ENCODE measurements at places on chromosomes 5 and 9.

DNA sequence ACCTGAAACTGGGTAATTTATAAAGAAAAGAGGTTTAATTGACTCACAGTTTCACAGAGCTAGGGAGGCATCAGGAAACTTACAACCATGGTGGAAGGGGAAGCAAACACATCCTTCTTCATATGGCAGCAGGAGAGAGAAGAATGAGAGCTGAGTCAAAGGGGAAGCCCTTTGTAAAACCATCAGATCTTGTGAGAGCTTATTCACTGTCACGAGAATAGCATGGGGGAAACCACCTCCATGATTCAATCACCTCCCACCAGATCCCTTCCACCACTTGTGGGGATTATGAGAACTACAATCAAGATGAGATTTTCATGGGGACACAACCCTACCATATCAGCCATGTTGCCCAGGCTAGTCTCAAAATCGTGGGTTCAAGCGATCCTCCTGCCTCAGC is 143.4 kb downstream of the FGF18 start:
- DNase-seq: no peak

DNA sequence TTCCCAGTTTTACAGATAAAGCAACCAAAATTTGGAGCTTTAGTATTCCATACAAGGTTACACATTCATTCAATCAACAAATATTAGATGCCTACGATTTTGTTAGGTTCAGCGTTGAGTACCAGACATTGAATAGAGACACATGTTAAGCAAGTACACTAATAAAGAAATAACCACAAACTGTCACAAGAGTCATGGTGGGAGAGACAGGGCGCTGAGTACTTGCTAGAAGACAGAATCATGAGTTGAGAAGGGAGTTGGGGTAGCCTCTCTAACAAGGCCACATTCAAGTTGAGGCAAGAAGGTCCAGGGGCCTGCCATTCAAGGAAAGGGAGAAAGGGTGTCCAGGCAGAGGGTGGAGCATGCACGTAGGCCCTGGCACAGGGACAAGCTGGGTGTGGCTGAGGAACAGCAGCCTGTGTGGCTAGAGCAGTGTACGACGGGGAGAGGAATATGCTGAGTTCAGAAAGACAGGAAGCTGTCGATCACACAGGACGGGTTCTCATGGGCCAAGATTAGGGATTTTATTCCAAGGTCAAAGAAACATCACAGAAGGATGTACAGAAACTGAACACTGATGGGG is 17.0 kb downstream of the CDK5RAP2 start:
- DNase-seq: no peak

DNA sequence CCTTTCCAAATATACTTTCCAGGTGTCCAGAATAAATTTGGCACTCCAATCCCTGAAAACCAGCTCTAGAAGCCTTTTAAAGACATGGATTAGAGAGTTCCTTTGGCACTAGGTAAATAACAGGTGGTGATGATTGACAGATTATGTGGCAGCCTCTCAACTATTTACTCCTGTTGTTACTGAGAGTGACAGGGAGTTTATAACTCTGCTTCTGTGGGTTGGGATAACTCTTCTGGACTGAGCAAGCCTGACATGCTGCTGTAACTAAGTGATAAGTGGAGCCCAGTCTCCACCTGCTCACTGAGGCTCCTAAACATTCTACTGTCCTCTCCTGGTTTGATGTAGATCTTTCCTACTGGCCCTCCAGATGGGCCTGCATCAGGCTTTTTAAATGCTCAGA is 693.2 kb upstream of the FTMT start:
- no peak for DNase-seq

- DNase-seq: no peak
Observed at GRCh38 chr5:133328800-133329199, 277.0 kb downstream of the HSPA4 start.

DNA sequence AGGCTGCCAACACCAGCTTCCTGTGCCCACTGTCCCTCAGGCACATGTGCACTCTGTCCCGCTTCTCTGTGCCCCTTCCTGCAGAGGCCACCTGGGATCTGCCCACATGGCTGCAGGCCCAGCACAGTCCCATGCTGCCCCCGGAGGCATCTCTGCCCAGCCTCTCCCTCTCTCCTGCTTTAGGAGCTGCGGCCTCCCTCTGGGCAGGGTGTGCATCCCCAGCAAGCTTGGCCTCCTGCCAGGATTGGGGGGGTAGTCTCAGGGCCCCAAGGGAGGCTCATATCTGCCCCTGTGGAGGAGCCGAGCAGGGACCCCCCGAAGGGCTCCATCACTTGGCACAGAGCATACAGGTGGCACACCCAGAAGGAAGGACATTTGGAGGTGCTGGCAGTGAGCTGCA is 24.8 kb downstream of the FLT4 start:
- DNase-seq: no peak

- no peak for DNase-seq
Observed at GRCh38 chr5:6261256-6261655, 117.1 kb downstream of the MED10 start.

DNA sequence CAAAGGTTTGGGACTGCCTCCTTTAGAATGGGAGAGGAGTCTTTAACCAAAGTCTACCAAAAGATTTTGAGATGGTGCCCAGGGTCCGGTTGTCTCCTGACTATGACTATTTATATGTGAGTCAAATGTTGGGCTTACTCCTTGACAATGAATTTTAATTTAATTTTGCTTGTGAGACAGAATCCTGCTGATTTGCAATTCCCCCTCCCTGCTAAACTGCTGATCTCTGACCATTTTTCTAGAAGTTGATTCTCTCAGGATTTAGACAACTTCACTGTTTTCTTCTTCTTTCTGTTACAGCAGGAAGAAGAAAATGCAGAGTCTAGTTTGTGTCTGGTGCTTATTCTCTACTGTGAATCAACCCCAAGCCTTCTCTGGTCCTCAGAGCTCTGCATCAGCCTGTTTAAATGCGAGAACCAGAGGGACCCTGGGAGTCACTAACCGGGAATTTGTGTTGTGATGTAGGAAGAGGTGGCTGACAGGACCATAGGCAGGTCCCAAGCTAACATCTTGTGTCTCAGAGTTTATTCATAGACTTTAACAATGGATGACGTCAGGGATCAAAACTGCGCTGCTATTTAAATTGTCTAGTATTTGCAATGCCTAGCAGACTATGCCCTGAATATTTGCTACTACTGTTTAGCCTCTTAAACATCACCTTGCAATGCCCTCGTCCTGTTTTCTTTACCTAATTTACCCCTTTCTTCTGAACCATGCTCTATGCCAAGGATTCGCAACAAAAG is 124.0 kb upstream of the TAF11L2 start:
- DNase-seq: no peak

DNA sequence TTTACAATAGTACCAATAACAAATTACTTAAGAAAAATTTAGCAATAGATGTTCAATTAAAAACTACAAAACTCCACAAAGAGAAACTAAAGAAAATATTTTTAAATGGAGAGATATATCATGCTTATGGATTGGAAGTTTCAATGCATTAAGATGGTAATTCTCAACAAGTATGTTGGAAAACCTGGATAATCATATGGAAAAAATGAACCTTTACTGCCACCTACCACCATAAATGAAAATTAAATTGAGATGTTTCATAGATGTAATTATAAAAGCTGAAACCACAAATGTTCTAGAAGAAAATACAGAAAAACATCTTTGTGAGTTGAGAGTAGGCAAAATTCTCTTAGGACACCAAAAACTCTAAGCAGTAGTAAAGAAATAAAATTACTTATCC is 121.7 kb downstream of the ANKRD18B start:
- no peak for DNase-seq

DNA sequence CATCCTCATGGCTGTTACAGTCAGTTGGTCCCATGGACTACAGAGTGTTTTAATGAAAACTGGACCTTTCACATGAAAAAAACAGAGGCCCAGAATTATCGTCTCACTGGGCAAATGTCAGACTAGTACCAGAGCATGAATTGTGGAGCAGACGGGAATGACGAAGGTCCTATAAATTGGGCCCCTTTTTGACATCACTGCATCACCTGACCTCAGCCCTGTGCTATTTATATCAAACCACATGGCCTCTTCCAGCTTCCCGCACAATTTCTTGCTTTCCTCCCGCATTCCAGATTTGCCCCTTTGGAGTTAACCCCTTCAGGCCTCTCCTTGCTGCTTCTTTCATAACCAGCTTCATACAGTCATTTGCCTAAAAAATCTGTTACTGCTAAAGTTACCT is 301.7 kb downstream of the ATPSCKMT start:
- DNase-seq: no peak

DNA sequence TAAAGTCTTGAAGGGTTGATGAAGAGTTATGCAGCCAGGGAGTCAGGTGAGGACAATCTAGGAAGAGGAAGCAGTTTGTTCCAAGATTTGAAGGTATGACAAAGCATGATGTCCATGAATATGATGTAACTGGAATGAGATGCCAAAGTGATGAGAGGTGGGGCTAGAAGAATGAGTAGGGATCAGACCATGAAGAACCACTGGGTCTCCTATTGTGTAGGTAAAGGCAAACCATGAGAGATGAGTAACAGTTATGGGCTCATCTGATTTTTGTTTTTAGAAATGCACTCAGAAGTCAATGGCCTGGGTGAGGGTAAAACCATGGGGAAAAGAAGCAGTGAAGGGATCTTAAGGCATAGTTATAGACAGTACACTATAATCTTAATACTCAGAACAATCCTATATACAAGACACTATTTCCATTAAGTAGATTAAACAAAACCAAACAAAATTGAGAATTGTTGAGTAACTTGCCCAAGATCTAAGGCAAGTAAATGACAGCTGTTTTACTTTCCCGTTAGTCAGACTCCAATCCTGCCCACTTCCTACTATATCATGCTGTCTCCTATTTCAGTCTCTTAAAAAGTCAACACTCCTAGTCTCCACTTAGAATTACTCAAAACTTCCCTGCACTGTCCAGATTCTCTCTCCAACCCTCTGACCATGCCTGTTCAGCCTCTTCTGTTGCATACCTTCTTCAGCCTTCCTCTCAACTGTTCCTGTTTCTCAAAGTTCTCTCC is 393.8 kb upstream of the MEF2C start:
- no peak for DNase-seq

DNA sequence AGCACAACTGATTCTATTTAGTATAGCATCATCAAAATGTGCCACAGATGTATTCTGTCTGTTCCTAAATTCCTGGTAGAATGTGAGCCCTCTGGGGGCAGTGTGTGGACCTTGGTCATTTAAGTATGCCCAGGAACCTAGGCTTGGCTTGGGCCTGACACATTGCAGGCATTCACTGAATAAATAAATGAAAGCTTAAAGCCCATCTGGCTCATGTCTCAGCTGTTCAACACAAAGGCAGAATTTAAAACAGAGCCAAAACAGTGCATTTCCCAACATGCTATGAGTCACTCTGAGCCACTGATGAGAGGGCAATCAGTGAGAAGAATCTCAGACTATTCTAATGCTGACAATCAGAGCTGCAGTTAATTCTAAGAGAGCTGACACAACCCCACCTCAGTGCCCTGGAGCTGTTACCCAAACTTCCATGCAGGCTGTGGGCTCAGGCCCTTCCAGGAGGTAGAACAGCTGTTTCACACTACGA is 8.1 kb downstream of the FAM193B start:
- peak; percentile 94 for DNase-seq

DNA sequence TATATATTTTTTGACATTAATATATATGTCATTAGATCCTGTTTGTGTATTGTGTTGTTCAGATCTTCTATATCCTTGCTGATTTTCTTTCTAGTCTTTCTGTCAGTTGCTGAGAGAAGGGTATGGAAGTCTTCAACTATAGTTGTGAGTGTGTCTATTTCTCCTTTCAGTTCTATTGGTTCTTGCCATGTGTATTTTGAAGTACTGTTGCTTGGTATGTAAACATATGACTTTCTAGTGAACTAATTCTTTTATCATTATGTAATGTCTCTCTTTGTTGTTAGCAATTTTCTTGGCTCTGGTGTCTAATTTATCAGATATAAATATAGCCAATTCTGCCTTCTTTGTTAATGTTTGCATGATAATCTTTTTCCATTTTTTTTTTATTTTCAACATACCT is 84.3 kb upstream of the CAST start:
- DNase-seq: no peak

DNA sequence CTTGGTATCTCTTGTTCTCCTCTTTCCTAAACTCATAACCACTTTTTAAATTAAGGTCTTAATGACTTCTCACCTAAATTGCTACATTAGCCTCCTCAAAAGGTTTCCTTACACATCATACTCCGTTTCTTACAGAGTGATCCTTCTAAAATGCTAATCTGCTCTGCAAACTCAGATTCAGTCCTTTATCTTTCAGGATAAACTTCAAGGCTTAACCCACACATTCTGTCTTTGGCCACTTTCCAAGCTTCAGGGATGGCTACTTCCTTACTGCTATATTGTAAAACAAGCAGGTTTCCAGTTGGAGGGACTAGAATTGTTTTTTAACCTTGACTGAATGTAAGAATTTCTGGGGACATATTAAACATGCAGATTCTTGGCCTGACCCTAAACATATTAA is 105.5 kb upstream of the CHD1 start:
- no peak for DNase-seq

- DNase-seq: no peak
Observed at GRCh38 chr5:33010846-33011245, 299.7 kb downstream of the NPR3 start.

DNA sequence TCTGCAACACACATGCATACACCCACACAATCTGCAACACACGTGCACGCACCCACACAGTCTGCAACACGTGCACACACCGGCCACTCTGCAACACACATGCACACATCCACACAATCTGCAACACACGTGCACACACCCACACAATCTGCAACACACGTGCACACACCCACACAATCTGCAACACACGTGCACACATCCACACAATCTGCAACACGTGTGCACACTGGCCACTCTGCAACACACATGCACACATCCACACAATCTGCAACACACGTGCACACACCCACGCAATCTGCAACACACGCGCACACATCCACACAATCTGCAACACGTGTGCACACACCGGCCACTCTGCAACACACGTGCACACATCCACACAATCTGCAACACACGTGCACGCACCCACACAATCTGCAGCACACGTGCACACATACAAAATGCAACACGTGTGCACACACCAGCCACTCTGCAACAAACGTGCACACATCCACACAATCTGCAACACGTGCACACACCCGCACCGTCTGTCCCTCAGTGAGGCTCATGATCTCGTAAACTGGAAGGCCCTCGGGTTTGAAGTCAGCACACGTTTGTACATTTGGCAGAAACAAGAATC is 18.4 kb downstream of the PLEKHG4B start:
- no peak for DNase-seq

- no peak for DNase-seq
Observed at GRCh38 chr5:139561655-139562451, 714 bp downstream of the UBE2D2 start.

GRCh38 chr9:122106576-122106975 is 13.5 kb upstream of the TTLL11 start:
- DNase-seq: no peak

DNA sequence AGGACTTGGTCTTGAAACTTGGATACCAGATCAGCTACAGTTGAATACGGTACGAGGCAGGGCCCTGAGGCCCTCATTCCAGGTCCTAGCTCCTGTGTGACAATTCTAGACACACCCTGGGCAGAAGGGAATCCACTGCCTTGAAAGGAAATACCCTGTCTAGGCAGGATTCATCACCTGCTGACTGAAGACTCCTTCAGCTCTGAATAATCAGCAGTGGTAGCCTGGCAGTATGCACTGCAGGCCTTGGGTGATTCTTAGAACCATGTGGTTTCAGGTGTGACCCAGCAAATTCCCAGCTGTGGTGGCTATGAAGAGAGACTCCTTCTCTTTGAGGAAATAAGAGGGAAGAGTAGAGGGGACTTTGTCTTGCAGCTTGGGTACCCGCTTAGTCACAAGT is 17.2 kb upstream of the EFNA5 start:
- no peak for DNase-seq

All from amniotic stem cell (primary cell).